NAMALWA (cell line): ENCODE measurements at places on chromosomes 11 and 22.

- peak; percentile 54 for DNase-seq
Measured at GRCh38 chr11:123069908-123070821, 8.2 kb upstream of the HSPA8 start.

- no peak for DNase-seq
Measured at GRCh38 chr22:20970939-20971657, 4.0 kb downstream of the AIFM3 start.

DNA sequence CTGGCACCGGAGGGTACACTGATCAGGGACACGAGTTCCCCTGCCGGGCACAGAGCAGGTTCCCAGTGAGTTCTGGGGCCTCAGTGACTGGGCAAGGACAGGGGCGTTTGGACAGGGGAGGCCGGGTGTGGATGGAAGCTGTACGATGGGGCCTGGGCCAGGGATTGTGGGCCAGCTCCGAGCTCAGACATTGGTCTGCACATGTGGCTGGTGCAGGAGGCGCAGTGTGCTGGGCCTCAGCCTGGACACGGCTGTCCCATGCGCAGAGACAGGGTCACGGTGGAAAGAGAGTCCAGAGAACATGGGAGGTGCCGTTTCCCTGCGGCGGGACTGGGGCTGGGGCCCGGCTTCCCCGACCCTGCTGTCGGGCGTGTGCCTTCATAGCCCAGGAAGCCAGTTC is 60.7 kb downstream of the CDKN1C start:
- DNase-seq = no peak

DNA sequence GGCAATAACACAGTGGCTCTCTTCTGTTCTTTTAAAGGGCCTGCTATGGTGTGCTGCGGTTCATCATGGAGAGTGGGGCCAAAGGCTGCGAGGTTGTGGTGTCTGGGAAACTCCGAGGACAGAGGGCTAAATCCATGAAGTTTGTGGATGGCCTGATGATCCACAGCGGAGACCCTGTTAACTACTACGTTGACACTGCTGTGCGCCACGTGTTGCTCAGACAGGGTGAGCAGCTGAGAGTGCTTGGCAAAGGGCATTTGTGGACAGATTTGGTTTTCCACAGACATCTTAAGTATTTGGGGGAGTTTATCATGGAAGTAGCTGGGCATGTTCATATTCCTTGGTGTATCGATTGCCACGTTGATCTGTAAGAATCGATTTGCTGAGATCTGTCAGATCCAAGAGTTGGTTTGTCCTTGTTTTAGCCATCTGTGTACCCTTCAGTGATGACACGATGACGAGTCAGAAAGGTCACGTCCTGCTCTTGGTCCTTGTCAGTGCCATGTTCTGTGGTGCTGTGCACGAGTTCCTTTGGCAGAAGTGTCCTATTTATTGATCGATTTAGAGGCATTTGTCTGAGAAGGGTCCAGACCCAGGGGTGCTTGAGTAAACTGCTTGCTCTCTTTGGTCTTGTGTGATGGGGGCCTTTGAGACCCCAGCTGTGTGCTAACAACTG is 4.8 kb downstream of the RPS3 start:
- DNase-seq = no peak

GRCh38 chr11:118171269-118172062 is 5.0 kb downstream of the SCN2B start:
- peak; percentile 80 for DNase-seq

- DNase-seq = no peak
Measured at GRCh38 chr22:45534339-45535192, 31.9 kb downstream of the FBLN1 start.

DNA sequence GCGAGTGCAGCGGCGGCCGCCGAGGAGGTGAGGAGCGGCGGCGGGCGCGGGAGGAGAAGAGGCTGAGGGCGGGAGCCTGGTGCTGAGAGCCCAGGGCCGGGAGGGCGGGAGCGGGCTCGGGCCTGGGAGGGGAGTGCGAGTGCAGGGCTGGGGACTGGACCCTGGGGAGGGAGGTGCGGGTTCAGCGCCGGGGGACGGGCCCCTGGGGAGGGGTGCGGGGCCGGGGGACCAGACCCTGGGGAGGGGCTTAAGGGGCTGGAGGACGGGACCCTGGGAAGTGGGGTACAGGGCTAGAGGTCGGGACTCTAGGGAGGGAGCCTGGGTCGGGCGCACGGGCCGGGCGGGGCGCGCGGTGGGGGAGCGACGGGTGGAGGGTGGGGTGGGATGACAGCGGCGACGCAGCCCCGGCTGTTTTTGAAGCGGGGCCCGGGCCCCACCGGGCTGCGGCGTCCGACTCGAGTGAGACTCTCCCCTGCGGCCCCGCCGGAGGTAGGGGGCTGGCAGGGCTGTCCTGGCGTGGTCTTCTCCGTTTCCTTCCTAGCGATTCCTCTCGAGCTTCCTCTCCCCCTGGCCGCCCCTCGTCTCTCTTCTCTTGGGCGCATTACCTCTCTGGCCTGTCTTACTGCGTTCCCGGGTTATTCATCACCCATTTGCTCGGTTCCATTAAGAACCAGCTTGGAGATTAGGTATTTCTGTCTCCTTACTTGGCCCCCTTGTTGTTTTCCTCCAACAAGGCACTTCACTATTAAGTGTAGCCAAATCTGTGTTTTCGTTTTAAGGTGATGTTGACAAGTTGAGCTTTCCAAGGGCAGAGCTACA is 754 bp downstream of the NUP50 start:
- peak; percentile 37 for DNase-seq

- no peak for DNase-seq
Measured at GRCh38 chr11:36394056-36394455, 98.0 kb downstream of the PRR5L start.

DNA sequence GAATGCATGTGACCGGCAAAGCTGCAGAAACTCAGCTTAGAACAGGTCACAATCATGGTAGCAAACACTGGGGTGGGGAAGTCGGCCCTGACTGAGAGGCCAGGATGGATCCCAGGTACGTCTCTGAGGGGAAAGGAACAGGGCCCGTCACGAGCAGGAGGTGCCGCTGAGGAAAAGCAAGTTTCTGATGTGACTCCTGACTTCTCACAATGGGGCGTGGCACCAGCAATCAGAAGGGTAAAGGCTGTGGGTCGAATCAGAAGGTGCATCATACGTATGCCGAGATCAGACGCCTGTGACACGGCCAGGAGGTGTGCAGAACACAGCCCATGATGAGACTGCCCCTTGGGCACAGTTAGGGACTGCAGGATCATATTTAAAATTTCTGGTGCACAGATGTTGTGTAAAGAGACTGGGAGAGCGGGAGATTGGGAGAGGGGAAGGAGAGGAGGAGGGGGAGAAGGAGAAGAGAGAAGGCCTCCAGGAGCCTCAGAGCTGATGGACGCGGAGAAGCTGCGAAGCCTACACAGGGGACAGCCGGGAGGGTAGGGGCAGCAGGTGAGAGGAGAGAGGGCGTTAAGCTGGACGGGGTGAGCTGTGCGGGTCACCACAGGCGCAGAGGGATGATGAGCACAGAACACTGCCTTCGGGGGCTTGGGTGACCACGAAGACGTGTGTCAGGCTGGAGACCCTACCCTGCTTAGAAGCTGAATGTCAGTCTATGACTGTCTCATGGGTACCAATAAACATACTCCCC is 30.7 kb downstream of the KRTAP5-5 start:
- DNase-seq = no peak

DNA sequence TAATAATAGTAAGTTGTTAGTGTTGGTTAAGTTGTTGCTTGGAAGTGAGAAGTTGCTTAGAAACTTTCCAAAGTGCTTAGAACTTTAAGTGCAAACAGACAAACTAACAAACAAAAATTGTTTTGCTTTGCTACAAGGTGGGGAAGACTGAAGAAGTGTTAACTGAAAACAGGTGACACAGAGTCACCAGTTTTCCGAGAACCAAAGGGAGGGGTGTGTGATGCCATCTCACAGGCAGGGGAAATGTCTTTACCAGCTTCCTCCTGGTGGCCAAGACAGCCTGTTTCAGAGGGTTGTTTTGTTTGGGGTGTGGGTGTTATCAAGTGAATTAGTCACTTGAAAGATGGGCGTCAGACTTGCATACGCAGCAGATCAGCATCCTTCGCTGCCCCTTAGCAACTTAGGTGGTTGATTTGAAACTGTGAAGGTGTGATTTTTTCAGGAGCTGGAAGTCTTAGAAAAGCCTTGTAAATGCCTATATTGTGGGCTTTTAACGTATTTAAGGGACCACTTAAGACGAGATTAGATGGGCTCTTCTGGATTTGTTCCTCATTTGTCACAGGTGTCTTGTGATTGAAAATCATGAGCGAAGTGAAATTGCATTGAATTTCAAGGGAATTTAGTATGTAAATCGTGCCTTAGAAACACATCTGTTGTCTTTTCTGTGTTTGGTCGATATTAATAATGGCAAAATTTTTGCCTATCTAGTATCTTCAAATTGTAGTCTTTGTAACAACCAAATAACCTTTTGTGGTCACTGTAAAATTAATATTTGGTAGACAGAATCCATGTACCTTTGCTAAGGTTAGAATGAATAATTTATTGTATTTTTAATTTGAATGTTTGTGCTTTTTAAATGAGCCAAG is 2.7 kb downstream of the NEAT1 start:
- DNase-seq = peak; percentile 94

GRCh38 chr11:126526471-126526870 is 171.0 kb downstream of the ST3GAL4 start:
- DNase-seq = no peak

- DNase-seq = no peak
Measured at GRCh38 chr11:28584992-28585391, 476.8 kb downstream of the METTL15 start.
